ENCODE measurements at places on chromosomes 11 and 22.

GRCh38 chr11:36361472-36361871 lies 65.4 kb downstream of the PRR5L start:
- DNase-seq: no peak

GRCh38 chr11:125343718-125344131 lies 152.3 kb downstream of the FEZ1 start:
- DNase-seq: no peak

DNA sequence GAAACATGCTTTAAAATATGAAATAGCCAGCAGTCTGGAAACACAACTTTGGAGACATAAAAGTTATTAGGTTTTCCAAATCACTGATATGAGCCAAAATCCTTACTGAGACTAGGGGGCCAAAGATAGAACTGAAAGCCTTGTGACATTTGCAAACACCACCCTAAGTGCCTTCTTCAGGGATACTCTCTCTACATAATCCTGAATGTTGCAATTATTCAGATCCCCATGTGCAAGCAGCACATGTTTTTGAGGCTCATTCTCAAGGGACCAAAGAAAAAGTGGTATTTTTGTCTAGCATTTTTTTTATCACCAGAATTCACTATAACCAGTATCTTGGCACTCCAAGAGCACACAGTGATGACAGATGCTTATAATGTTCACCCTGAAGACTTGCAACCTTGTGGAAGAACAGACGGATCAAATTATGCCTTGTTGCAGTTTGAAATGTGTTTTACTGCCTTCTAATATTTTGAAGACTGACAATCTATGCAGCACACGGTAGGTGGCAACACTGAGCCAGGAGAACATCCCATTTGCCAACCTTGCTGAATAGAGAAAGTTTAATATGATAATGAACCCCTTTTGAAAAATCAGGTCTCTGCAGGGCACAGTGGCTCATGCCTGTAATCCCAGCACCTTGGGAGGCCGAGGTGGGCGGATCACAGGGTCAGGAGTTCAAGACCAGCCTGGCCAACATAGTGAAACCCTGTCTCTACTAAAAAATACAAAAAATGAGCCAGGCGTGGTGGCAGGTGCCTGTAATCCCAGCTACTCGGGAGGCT lies 78.5 kb downstream of the PLEKHA7 start:
- no peak for DNase-seq

DNA sequence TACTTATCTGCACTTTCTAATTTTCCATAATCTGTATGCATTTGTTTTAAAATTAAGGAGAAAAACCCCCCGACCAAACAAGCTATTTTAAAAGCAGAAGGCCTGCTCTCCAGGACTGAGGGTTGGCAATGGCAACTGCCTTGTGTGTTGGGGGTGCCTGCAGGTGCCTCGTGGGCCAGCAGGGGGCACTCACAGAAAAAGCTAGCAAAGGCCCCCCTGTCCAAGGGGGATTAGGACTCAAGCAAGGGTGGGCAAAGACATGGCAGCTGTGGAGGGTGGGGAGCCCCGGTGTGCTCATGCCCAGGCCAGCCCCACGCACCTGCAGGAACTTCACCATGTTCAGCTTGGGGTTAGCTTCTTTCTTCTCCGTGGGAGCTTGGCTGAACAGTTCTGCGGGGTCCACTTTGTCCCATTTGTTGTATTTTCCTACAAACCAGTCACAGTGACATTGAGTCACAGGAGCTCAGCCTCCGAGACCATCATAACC lies 10.3 kb downstream of the TOP3B start:
- peak; percentile 16 for DNase-seq

- no peak for DNase-seq
Observed at GRCh38 chr22:50011447-50012210, 936 bp downstream of the IL17REL start.

DNA sequence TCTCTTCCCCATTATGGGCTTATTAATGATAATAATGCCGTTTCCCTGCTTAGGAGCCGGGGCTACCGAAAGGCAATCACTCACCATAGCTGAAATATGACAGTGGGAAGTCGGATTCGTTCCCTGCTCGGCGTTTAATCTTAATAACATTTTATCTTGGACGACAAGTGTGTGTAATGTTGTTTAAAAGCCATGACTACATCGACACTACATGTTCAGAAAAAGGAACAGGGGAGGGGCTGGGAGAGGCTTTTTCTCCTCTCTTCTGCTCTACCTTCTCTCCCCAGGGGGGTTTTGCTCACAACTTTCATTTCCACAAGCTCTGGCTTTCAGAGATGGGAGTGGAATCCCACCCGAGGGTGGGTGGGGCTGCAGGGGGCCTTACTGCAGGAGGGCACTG lies 105.5 kb downstream of the DSCAML1 start:
- no peak for DNase-seq

DNA sequence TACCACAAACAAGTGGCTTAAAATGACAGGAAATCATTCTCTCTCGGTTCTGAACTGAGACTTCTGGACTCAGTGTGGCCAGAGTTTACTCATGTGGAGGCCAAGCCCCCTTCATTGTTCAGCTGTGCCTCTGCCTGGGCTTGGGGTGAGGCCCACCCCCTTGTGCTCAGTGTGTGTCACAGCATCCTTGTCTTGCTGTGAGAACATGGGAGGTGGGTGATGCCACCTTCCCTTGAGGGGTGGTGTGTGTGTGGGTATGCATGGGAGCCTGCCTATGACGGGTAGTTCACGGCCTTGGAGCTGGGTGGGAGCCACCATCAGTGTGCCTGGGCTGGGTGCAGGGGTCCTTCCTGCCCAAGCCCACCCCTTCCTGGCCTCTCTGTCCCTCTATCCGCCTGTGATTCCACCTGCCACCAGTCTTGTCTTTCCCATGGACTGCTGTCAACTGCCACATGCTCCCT lies 101.7 kb downstream of the MORC2 start:
- DNase-seq: no peak

DNA sequence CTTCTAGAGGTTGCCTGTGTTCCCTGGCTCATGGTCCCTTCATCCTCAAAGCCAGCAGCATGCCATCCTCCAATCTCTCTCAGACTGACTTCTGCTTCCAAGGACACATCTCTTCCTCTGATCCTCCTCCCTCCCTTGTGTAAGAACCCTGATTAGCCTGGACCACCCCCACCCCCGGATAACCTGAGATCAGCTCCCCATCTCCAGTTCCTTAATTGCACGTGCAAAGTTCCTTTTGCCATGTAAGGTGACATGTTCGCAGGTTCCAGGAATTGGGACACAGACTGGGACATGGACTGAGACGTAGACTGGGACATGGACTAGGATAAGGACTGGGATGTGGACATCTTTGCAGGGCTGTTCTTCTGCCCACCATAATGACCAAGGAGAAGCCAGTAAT lies 925.3 kb downstream of the TBC1D22A start:
- DNase-seq: no peak

DNA sequence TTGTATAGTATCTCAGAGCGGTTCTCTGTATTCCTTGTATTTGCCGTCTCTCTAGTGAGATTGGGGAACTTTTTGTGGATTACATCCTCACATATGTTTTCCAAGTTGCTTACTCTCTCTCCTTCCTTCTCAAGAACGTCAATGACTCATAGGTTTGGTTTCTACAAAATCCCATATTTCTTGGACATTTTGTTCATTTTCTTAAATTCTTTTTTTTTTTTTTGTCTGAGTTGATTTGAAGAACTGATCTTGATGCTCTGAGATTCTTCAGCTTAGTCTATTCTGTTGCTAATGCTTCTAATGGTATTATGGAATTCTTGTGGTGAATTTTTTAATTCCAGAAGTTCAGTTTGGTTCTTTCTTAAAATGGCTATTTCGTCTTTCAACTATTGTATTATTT lies 28.4 kb upstream of the SLN start:
- DNase-seq: no peak

- no peak for DNase-seq
Observed at GRCh38 chr11:126341760-126342161, 13.7 kb upstream of the ST3GAL4 start.

GRCh38 chr11:103077554-103077953 lies 14.4 kb downstream of the DCUN1D5 start:
- no peak for DNase-seq

DNA sequence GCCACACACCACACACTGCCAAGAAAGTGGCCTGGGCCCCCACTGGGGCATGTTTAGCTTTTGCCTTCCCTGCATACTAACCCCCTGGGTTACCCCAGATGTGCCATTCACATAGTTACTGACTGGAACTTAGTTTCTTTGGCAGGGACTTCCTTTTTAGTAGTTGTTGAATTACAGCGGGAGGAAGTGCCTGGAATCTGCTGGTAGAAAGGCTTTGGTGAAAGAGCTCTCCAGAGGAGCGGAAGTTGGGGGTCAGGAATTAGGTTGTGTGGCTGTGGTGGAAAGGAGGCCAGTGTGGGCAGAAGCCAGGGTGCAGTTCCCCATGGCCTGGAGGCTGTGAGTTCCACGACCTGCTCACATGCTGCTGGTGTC lies 69.0 kb downstream of the MED15 start:
- no peak for DNase-seq

DNA sequence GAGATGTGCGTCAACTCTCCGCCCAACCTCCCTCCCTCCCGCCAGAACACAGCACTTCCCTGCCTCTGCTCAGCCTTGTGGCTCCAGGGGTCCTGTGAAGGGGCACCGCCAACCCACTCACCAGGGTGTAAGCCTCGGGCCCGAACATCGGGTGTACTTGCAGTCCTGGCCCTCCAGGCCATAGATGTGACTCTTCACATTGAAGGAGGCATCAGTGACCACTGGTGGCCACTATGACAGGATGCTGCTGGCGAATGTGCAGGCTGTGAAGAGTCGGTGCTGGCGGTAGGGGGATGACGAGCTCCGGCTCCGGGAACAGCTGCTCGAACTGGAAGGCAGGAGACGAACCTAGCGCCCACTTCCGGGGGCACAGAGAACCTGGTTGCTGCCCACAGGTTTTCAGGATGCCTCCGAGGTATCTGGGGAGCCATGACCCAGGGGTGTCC lies 97.4 kb downstream of the MED15 start:
- DNase-seq: no peak

DNA sequence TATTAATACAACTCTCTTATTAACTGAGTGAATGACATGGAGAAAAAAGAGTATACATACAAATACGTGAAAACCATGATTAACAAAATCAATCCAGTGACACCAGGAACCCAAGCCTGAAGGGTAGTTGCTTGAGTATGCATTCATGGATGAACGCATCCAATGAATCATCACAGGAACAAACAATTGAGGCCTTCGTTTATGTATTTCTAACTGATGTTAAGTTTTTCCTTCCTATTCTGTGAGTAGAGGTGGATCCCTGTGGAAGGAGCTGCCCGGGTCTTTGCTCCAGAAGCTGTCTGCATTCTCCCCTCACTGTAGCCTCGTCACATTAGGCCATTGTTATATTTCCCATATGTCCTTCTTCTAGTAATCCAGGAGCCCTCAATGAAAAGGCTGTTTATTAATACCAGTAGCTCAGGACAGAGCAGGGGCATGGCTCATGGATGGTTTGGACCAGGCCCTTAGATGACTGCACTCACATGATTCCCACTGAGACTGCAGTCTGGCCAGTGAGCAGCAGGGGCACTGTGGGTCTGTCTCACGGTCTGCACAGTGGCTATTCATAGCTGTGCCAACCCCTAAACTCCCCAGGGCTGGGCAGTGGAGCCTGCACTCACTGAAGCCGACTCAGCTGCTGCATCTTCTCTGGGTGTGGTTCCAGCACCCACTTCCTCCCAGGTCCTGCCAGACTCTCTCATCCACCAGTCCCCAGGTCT lies 128.1 kb upstream of the TOP3B start:
- DNase-seq: peak; percentile 6

DNA sequence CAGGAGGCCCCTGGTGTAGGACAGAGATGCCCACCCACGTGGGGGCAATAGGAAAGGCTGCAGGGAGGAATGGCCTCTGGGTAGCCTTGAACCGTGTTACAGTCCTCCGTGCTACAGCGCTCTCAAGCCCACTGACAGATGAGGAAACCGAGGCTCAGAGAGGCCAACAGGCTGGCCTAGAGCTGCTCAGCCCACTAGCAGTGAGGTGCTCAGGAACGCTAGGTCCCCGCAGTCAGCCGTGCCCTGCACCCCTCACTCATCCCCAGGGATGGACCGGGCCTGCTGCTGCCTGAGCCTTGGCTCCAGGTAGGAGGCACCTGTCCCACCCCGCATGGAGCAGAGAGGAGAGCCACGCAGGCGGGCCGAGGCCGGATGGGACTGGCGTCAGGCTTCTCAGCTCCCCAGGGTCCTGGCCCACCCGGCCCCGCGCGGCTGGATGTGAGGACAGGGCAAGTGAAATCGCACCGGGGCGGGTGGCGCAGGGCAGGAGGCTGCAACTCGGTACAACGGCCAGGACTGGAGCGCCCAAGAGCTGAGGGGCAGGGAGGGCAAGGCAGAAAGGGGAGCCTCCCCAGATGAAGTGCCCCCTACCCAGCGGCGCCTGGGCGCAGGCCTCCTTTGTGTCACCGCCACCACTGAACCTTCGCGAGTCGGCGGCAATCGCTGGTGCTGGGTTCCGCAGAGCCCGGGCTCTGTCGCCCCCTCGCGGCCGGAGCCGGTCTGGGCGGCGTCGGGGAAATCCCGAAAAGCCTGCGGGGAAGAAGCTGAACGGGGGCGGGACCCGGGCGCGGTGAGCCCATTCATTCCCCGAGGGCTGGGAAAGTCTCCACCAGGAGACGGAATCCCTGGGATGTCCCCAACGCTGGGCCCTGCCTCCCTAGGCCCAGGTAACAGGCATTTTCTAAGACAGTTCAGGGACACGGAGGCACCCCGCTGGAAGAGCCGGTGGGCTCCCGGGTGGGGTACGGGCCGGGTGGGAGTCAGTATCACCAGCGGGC lies 8.4 kb upstream of the SLC2A11 start:
- DNase-seq: peak; percentile 62

DNA sequence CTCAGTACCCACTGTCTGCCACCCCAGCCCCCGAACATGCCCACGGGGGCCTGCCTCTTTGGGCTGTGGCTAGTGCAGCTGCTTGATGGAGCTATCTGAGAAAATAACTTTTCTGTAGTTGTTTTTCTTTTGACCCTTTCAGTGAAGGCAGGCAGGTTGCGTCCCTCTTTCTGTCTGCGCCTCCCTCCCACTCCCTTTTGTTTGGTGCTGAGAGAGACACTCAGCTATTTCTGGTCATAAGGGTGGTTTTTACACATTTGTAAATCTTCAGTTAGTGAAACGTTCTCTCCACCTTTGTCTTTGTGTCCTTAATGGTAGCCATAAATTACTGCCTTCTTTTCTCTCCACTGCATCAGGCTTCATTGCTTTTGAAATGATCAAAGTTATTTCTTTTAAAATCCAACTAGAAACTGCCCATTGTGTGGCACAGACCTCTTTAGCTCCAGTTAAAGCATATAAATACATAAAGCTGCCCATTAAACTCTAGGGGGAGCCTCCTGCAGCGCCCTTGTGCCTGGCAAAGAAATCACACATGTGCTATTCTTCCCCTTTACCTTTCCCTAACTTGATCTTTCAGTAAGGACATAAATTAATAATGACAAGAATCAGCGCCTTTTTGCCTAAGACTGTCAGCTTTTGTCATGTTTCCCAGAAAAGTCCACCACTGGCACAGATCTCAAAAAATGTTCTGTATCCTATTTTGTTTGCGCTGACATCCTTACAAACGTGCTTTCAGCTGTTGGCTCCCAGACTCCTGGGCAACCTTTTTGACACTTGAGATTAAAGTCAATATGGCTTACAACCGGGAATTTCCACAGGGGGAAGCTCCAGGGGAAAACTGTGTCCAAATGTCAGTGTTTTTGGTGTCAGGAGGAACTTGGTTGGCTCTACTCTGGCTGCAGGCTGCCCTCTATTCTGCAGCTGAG lies 1.7 kb upstream of the SCUBE2 start:
- no peak for DNase-seq

GRCh38 chr11:88428959-88429358 lies 91.4 kb upstream of the CTSC start:
- DNase-seq: no peak

- no peak for DNase-seq
Observed at GRCh38 chr22:26642465-26643417, 14.6 kb upstream of the MIAT start.

- DNase-seq: no peak
Observed at GRCh38 chr11:45145379-45146071, 914 bp upstream of the PRDM11 start.

All from caudate nucleus (tissue), 63 donors.